ENCODE measurements at places on chromosomes 2 and 18. TPM values are rescaled to one million over a fixed set of nuclear protein-coding genes. Genes with fewer than 3 reads are reported as not detected.
A peak's percentile ranks its signal among the peaks of the same experiment; 100 is the strongest.

DNA sequence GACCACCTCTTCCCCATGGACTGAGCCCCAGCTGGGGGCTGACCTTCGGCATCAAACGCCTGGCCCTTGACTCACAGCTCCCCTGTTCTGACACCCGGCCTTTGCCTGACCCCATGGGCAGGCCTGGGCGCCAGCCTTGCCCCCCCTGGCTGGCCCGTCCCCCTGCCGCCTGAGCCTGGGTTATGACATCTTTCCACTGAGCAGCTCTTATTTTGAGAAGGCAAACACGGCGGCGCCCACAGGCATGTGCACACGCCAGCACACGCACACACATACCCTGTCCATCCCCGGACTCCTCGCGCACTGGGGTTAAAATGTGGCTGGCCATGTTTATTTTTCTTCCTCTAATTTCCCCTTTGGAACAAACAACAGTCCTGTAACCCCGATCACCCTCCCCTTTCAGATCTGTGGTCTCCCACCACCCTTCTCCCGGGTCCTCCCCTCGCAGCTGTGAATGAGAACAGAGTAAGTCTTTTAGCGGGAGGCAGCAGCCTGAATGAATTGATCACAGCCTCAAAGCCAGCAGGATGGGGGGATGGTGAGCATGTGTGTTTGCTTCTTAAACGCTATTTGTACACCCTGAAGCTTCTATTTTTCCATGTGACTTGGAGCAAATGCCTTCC, 11.8 kb upstream of the ATOH8 start:
- DNase-seq: peak; percentile 91

DNA sequence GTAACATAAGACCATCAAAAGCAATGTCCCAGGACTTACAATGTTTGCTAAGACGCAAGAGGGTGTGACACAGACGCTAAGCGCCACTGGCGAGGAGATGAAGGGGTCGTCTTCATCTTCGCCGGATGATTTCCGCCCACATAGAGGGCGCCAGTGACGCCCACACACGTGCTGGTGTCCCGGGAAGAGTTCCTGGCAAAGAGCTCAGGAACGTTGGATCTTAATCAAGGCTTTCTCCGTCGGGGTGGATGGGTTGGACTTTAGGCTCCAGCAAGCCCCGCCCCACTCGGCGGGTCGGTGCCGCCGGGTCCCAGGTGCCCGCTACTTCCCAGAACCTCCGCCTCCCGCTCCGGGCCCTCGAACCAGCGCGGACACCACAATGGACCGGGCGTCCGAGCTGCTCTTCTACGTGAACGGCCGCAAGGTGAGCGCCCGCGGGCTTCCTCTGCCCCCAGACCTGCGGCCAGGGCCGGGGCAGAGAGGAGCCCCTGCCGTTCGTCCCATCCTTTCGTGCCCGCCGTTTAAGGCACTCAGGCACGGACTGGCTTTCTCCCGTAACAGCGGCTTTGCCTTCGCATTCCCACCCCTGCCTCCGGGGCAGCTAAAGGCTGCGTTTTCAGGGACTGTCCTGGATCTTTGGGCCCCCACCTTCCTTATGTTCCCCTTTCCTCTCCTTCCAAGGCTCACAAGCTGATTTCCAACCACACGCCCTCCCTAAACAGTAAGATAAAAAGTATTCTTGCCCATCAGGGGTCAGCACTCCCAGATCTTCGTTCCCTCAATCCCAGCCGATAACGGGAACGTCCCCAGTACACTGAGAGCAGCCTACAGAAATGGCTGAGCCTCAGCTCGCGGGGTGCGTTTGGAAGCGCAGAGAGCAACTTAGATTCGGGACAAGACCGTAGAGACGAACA, at the start of gene AOX1:
TSS of gene AOX1 (plus strand) at position 285 of the 914 bp plus-strand sequence. CDS start at position 380, 95 bp downstream.
- DNase-seq: peak; percentile 92

GRCh38 chr2:236209996-236210395, 41.8 kb upstream of the GBX2 start:
- DNase-seq: no peak

GRCh38 chr2:66508484-66509071, 73.7 kb downstream of the MEIS1 start:
- DNase-seq: no peak

DNA sequence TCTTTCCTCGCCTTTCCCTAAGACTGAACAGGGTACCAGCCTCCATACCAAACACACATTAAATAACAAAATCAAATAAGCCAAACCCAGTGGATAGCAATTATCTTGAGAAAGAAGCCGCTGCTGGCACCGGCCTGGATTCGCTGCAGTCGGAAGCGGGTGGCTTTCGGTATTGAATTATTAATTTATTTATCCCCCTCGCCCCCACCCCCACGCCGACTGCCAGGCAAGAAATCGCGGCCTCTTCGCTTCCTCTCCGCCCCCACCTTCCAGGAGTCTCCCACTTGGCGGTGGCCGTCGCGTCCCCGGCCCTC, 370 bp upstream of the ZNF804A start:
- no peak for DNase-seq

DNA sequence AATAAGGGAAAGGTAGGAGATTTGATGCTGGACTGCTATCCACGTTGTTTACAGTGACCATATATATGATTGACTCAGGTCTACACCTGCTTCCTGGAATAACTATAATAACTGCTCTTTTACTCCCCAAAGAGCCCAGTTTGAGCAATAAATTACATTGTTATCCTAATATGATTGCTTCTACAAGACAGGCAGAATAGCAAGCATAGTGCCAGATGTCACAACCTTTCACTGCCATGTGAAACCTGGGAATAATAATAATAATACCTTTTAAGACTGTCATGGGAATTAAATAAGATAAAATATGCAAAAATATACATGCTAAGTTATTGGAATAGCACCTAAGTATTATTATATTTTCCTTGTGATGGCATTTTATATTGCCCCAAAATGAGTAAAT, 298.7 kb downstream of the GALNT13 start:
- no peak for DNase-seq

The PLEKHA3 gene
- total RNA-seq: 37.2 TPM

GRCh38 chr2:17558053-17558452, 17.6 kb downstream of the VSNL1 start:
- DNase-seq: no peak

- peak; percentile 73 for DNase-seq
Measured at GRCh38 chr2:240468303-240469238, 33.1 kb downstream of the GPC1 start.

DNA sequence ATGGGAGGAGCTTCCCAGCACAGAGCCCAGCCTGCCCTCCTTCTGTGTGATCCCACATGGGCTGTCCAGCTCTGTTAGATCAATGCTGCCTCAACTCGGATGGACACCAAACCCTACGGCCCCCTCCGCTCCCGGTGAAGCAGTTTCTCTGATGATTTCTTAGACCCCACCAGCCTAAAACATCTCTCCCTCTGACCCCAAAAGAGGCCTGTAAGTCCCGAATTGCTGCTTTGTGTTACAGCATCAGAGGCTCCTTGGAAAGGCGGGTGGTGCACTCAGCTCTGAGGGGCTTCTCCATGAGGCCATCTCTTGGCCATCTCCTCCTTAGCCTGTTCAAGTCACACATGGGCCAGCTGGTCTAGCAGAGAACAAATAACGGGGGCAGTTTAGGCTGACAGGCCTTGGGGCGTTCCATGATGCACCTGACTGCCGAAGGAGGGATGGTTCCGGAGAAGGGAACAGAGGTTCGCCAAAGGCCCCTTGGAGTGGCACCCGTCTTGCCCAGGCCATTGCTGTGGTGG, 240.7 kb downstream of the SH3RF3 start:
- DNase-seq: no peak

The MAB21L4 gene
- total RNA-seq: not detected

DNA sequence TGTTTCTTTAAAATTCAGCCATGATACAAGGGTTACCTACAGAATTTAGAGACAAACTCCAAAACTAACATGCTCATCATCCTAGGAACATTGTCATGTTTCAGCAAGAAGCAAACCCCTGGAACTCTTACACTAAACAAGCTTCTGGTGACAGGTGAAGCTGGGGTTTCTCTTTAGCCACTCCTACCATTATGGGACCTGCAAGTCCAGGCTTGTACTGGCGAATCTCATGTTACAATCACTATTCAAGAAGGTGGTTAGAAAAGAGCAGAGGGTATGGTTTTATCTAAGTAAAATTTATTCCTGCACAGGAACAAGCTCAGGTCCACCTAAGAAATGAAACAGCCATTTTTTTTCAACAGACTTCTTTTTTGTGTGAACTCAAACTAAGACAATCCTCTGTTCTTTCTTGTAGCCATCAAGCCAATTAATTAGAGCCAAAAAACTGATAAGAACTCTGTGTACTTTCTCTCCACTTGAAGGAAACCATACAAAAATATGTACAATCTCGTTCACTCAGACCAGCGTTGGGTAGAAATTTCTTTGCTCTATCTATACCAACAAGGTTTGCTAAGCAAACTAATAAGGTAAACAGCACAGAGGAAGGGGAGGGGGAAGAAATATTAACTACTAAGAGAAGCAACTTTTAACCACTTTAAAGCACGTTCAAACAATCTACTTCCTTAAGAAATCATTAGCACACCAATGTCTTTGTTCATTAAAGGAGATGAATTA, 63.3 kb upstream of the NEDD4L start:
- no peak for DNase-seq

DNA sequence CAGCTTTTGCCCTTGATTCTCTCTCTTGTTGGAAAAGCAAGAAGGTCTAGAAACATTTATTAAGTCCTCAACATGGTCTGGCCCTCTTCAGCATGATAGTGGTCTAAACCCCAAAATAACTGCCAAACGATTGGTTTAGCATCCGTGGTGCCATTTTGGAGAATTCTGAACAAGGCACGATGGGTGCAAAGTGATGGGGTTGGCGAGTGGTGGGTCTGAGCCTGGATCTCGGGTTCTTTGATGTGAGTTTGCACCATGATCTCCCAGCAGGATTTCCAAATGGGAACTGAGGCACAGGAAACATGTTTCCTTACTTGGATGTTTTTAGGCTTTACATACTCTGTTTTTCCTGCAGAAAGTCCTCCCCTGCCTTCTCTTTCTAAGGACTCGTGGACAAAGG, 240.3 kb downstream of the MYCN start:
- peak; percentile 10 for DNase-seq

DNA sequence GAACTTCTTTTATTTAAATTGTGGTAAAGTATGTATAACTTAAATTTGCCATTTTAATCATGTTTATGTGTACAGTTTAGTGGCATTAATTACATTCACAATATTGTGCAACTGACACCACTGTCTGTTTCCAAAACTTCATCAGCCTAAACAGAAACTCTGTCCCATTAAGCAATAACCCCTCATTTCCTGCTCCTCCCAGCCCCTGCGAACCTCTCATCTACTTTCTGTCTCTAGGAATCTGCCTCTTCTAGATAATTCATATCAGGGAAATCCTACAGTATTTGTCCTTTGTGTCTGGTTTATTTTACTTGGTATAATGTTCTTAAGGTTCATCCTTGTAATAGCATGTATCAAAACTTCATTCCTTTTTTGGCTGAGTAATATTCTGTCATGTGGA, 75.1 kb downstream of the BOLA3 start:
- no peak for DNase-seq

The PTPRM gene
- 53.4 TPM for total RNA-seq

DNA sequence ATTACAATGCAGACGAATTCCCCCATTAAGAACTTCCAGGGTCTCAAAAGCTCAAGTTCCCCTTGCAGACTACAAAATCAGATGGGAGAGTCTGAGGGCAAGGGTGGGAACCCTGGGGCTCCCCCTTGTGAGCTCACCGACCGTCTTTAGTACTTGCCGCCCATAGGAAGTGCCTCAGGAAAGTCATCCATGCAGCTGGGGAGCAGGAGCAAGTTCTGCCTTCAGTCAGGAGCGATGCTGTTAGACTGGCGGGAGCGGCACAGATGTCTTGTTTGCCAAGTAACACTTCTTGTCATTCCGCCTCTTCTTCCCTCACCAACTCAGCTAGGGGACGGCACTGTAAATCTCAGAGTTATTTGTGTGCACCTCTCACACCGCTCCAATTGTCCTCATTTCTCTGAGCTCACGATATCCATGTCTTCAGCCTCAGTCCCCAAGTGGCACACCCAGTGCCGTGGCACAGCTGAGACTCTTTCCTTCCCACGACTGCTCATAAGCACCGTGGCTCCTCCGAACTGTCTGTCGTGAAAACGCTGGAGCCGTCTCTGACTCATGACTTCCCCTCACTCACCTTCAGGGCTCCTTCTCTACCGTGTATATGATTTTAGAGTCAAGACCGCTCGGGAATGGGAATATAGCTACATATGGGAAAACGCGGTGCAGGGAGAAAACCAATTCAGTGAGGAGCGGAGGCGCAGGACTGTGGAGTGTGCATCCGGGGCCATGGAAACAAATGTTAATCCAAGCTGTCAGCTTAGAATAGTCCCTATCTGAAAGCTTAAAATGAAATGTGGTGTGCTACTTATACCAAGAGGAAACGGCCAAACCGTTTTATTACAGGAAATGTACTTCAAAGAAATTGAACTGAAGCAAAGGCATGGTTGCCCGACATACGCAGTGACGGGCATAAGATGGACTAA, 34.0 kb downstream of the UXS1 start:
- DNase-seq: no peak

The GPR39 gene
- 0.37 TPM for total RNA-seq

DNA sequence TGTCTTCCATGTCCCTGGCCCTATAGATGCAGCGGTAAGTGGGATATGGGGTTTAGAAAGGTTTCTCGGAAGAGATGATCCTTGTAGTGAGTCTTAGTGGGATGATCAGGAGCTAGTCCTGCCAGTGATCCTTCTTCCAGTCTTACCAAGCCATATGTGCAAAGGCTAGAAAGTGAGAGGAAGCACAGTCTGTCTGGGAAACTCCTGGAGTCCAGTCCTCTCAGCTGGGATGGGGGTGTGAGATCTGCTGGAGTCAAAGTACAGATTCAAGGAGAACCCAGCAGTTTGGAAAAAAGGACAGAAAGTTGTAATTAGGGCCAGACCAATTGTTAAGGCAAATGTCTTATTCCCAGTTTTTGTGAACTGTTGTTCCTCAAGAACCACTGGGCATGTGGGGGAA, 83.3 kb downstream of the LIMS1 start:
- no peak for DNase-seq

The NTSR2 gene
- not detected for total RNA-seq

The LHCGR gene
- total RNA-seq: 0.37 TPM

GRCh38 chr18:65968239-65969004, 217.6 kb downstream of the CDH7 start:
- no peak for DNase-seq

DNA sequence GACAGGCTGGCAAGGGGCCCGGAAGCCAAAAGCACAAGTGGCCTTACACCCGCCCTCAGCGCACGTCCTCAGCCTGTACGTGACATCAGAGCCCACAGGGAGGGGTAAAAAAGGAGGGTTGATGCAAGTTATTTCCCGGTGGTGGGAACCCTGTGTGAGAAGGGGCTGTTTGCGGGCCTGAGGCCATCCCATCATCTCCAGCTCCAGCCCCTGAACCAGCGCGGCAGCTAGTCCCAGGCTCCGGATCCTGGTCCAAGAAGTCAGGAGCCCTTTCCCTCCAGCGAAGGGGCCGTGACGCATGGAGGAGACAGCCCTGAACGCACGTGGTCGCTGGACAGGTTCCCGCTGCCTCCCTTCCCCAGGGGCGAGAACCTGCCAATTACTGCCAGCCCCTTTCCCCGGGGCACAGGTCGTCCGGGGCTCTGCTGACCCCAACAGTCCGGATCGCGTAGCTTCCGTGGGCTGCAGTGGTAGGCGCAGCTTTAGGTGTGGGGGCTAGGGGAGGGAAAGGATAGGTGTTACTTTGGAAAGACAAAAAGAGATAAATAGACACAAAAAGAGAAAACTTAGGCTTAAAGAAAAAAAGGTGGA, 1.3 kb upstream of the LRP2 start:
- peak; percentile 80 for DNase-seq

- DNase-seq: no peak
Measured at GRCh38 chr18:32343634-32344033, 127.0 kb downstream of the GAREM1 start.

- no peak for DNase-seq
Measured at GRCh38 chr2:161243312-161243711, 64.9 kb upstream of the PSMD14 start.

The MALL gene
- total RNA-seq: 35.1 TPM

The AGAP1 gene
- 33.3 TPM for total RNA-seq

The RAB10 gene
- total RNA-seq: 94.6 TPM

Measured in posterior vena cava (tissue), 2 donors.